ENCODE measurements at places on chromosomes 13 and 19. TPM values are rescaled to one million over a fixed set of nuclear protein-coding genes. Genes with fewer than 3 reads are reported as not detected.

- H3K4me3 ChIP-seq = peak overlapping the region; percentile 45
- no peaks in the 10 kb centered on the region for H3K36me3 ChIP-seq
- H3K27ac ChIP-seq = peak overlapping the region; percentile 32
- H3K27me3 ChIP-seq = no peaks in the 10 kb centered on the region
- H3K4me1 ChIP-seq = peaks cover 4% of the 10 kb centered on the region
Measured at GRCh38 chr13:110610955-110611595, 4.3 kb upstream of the NAXD start.

GRCh38 chr19:3366753-3367627, 607 bp downstream of the NFIC start:
- no peaks in the 10 kb centered on the region for H3K36me3 ChIP-seq
- peaks cover 39% of the 10 kb centered on the region for H3K4me1 ChIP-seq
- peak overlapping the region; percentile 92 for H3K4me3 ChIP-seq
- peak; percentile 90 for DNase-seq
- no peaks in the 10 kb centered on the region for H3K27me3 ChIP-seq

DNA sequence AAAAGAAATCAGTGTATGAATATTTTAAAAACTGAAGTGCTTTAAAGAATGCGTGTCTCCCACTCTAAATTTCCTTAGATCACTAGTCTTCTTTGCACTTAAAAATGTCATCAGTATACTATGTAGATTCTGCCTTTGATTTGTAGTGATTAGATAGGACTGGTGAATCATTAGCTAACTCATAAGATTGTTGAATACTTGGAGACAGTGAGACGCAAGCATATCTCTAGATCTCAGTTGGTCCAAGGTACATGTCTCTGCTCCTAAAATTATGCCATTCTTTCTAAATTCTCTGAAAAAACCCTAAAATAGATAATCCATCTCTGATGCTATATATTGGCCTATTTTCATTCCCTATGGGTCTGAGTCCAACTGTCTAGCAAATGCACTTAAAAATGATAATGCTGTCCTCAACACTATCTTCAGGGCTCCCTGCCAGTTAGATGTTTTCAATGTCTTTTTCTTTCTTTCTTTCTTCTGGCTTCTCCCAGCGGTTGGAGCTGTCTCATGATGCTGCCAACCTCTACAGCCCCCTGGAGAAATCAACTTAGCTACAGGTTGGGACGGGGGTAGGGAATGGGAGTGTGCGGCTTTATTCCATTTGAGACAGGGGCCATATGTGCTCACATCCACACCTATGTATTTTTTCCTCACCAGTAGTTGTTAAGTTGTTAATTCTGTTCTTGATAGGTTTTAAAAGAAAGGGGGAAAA, 301.0 kb downstream of the NDFIP2 start:
- H3K27ac ChIP-seq = no peak overlapping the region
- DNase-seq = no peak
- no peaks in the 10 kb centered on the region for H3K27me3 ChIP-seq
- peaks cover 27% of the 10 kb centered on the region for H3K4me1 ChIP-seq
- H3K4me3 ChIP-seq = no peak overlapping the region

- H3K4me1 ChIP-seq = peaks cover 21% of the 10 kb centered on the region
- H3K4me3 ChIP-seq = peak overlapping the region; percentile 90
- no peaks in the 10 kb centered on the region for H3K27me3 ChIP-seq
- H3K27ac ChIP-seq = peak overlapping the region; percentile 87
Measured at GRCh38 chr13:48977286-48977625, 1.5 kb downstream of the FNDC3A start.

DNA sequence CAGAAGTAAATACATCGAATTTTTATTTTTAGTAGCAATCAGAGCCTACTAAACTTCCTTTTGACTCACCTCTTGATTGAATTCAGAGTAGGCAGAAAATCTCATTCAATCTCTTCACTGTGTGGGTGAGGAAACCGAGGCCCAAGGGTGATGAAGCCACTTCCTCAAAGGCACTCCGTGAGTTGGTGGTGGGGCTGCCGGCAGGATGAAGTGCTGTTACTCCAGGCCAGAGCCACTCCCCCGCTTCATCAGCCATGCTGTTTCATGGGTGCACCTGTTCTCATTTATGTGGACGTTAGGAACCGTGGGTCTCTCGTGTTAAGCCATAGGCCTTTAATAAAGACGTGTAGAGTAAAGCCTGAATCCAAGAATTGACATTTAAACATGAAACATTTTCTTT, 13.2 kb downstream of the ING1 start:
- no peak overlapping the region for H3K4me3 ChIP-seq
- no peak for DNase-seq
- no peaks in the 10 kb centered on the region for H3K27me3 ChIP-seq

DNA sequence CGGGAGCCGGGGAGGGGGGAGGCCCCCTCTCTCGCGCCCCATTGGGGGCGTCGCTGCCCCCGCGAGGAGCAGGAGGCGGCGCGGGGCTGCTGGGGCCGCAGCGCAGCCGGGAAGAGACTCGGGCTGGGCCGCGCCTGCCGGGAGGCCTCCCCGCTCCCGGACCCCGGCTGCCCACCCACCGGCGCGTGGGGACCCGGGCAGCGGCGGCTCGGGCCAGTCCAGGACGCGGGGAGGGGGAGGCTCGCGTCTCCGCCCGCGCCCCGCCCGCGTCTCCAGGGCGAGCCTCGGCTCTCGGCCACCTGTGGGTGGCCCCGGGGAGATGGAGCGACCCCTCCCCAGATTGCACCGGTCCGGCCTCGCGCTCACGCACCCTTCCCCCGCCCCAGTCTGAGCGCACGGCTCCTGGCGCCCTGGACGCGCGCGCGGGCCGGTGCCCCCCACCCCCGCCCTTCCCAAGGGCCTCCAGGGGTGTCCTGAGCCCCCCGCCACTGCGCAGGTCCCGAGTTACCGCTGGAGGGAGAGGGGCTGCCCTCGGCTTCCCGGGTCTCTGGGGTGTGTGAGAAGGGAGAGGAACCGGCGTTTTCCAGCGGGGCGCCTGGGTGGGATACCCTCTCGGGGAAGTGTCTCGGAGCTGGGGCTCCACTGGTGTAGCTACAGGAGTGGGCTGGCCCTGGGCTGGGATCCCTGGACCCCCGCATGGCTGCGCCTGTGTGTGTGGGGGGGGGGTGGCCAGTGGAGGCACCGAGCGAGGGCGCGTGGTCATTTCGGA, 645 bp downstream of the PALM start:
- H3K27ac ChIP-seq = no peak overlapping the region
- peak; percentile 62 for DNase-seq
- H3K27me3 ChIP-seq = peaks cover 27% of the 10 kb centered on the region
- H3K4me3 ChIP-seq = no peak overlapping the region
- no peaks in the 10 kb centered on the region for H3K4me1 ChIP-seq
- no peaks in the 10 kb centered on the region for H3K36me3 ChIP-seq

GRCh38 chr13:30997697-30998096, 65.2 kb downstream of the TEX26 start:
- no peaks in the 10 kb centered on the region for H3K36me3 ChIP-seq
- H3K27ac ChIP-seq = no peak overlapping the region
- peaks cover 58% of the 10 kb centered on the region for H3K27me3 ChIP-seq

DNA sequence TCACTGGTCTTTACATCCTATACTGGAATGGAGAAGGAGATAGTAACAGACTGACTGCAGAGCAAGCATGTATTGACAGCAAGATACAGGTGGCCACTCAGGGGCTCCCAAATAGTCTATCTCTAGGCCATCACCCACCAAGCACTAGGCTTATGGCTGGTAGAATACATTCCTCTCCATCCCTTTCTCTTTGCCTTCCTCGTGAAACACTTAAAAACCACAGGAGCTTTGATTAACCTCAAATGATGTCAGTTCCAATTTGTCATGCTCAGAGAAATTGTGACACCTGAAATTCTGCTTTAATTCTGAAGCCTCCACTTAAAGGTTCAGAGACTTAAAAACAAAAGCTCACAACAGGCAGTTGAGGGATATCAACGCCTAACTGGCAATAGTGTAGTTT, 17.2 kb downstream of the ENOX1 start:
- no peak overlapping the region for H3K4me3 ChIP-seq
- no peaks in the 10 kb centered on the region for H3K4me1 ChIP-seq
- no peak for DNase-seq
- H3K27ac ChIP-seq = no peak overlapping the region
- no peaks in the 10 kb centered on the region for H3K27me3 ChIP-seq

DNA sequence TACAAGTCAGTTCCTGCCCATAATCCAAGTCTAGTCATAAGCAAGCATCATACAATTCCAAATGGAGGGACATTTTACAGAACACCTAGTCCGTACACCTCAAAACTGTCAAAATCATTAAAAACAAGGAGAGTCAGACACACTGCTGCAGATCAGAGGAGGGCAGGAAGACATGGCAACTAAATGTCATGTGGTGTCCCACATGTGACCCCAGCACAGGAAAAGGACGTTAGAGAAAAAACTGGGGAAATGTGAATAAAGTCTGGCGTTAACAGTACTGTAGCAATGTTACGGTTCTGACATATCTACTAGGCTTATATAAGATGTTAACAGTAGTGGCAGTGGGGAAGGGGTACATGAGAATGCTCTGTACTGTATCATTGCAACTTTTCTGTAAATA, 2.3 kb downstream of the ZSCAN5A start:
- H3K27ac ChIP-seq = no peak overlapping the region
- no peak overlapping the region for H3K4me3 ChIP-seq
- no peaks in the 10 kb centered on the region for H3K27me3 ChIP-seq

DNA sequence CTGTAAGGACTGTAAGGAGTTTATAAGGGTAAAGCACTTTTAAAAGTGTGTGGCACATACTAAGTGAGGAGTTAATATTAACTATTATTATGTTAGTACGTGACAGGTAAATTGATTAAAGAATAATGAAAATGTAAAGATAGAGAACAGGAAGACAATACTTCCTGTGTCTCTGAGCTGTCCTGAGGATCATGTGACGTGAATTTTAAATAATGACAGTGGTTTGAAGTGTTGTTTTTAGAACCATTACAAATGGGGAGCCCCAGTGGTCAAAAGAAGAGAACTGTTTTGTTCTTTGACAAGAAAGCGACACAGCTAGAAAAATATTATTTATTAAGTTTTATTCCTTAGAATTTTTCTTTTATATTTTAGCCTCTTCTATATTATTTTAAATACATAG, 241.2 kb upstream of the STARD13 start:
- peaks cover 22% of the 10 kb centered on the region for H3K4me1 ChIP-seq
- H3K27ac ChIP-seq = no peak overlapping the region
- H3K27me3 ChIP-seq = no peaks in the 10 kb centered on the region
- DNase-seq = no peak

- H3K27ac ChIP-seq = no peak overlapping the region
- no peaks in the 10 kb centered on the region for H3K36me3 ChIP-seq
- H3K4me1 ChIP-seq = no peaks in the 10 kb centered on the region
Measured at GRCh38 chr13:46605825-46606554, 53.0 kb downstream of the LRCH1 start.

DNA sequence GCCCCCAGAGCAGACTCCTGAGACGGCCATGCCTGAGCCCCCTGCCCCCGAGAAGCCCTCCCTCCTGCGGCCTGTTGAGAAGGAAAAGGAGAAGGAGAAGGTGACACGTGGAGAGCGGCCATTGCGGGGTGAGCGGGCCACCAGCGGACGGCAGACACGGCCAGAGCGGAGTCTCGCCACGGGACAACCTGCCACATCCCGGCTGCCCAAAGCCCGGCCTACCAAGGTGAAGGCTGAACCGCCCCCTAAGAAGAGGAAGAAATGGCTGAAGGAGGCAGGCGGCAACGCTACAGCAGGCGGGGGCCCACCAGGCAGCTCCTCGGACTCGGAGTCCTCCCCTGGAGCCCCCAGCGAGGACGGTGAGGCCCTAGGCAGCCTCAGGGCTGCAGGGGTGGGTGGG, 24.1 kb downstream of the RRAS start:
- peaks cover 18% of the 10 kb centered on the region for H3K4me1 ChIP-seq
- H3K27me3 ChIP-seq = no peaks in the 10 kb centered on the region
- no peak overlapping the region for H3K4me3 ChIP-seq
- peak; percentile 66 for DNase-seq
- H3K36me3 ChIP-seq = peaks cover 37% of the 10 kb centered on the region

- H3K4me1 ChIP-seq = peaks cover 33% of the 10 kb centered on the region
- no peaks in the 10 kb centered on the region for H3K27me3 ChIP-seq
- H3K36me3 ChIP-seq = no peaks in the 10 kb centered on the region
- H3K4me3 ChIP-seq = no peak overlapping the region
- peak overlapping the region; percentile 49 for H3K27ac ChIP-seq
Measured at GRCh38 chr13:28329395-28330158, 165.4 kb downstream of the FLT1 start.

- no peak for DNase-seq
- H3K4me1 ChIP-seq = no peaks in the 10 kb centered on the region
- H3K36me3 ChIP-seq = no peaks in the 10 kb centered on the region
- H3K27me3 ChIP-seq = no peaks in the 10 kb centered on the region
- no peak overlapping the region for H3K4me3 ChIP-seq
Measured at GRCh38 chr19:56015756-56016155, 29.2 kb downstream of the NLRP5 start.

The TMEM238 gene
- total RNA-seq = 0.29 TPM

The LILRB1 gene
- not detected for total RNA-seq

The TUBB4A gene
- total RNA-seq = not detected

The FGF22 gene
- total RNA-seq = not detected

The SYDE1 gene
- 56.8 TPM for total RNA-seq

The CCDC194 gene
- not detected for total RNA-seq

All from osteoblast (primary cell).